ENCODE measurements at places on chromosomes 2 and 18.

DNA sequence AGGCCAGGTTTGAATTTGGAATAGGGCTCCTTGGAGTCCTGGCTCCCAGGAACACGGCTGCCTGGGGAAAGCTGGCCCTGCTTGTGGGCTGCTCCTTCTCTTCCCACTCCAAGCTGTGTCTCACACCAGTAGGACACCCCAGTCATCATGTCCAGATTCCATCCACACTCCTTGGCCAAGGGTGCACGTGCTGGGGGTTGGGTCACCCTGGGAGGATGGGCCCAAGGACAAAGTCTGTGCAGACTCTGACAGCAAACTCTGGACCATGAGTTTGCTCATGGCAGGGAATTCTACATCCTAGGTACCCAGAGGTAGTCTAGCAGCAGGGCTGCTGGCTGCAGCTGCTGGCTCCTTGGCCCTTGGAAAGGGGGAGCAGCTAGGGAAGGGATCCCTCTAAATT is 102.4 kb upstream of the EPAS1 start:
- no peak for DNase-seq

- DNase-seq: no peak
These were observed 580.8 kb downstream of the ERBB4 start for GRCh38 chr2:211957799-211958198.

DNA sequence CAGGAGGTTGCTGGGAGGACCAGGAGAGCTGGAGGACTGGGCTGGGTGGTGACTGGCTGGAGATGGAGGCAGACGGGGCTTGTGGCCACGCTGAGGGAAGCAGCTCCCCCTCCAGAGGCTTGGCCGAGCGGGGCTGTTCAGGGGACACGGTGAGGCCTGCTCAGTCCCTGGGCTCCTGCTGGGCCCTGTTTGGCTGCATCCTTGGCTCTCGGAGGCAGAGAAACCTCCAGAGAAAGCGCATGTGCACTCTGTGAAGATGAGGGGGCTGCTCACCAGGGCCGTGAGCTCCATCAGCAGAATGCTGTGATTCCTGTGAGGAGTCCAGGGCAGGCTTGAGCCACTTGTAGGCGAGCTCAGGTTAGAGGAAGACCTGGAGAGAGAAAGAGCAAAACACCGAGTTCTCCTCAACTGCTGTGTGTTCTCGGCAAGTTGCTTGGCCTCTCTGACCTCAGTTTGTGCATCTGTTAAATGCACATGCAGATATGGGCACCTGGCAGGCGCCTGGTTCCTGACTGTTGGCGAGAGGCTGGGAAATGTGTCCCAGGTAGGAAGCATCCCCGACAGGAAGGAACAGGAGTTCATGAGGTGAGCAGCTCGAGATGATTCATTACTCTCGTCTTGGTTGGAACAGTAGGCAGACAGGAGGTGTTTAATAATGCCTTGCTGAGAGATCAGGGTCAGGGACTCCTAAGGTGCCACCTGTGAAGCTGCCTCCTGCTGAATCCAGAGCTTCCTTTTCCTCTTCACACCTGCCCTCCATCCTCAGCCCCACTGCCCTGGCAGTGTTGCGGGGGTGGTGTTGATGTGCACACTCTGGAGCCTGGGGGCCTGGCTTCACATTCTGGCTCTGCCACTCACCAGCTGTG is 941 bp downstream of the ZAP70 start:
- DNase-seq: peak; percentile 54

DNA sequence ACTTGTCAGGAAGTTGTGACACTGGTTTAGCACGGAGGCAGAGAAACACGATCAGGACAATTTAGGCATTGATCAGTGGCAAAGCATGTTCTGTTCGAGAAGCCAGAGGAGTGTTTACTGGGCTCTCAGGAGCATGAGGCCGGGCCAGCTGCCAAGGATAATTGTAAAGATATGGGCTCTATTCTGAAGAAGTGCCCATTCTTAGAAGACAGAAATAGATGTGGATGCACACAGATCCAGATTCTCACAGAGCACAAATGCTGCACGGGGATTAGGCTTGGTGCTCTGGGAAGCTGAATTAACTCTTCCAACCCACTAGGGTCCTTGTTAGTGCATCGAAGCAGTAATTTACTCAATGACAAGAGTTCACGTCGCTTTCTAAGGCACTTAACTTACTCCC is 16.2 kb downstream of the AFF3 start:
- DNase-seq: no peak

DNA sequence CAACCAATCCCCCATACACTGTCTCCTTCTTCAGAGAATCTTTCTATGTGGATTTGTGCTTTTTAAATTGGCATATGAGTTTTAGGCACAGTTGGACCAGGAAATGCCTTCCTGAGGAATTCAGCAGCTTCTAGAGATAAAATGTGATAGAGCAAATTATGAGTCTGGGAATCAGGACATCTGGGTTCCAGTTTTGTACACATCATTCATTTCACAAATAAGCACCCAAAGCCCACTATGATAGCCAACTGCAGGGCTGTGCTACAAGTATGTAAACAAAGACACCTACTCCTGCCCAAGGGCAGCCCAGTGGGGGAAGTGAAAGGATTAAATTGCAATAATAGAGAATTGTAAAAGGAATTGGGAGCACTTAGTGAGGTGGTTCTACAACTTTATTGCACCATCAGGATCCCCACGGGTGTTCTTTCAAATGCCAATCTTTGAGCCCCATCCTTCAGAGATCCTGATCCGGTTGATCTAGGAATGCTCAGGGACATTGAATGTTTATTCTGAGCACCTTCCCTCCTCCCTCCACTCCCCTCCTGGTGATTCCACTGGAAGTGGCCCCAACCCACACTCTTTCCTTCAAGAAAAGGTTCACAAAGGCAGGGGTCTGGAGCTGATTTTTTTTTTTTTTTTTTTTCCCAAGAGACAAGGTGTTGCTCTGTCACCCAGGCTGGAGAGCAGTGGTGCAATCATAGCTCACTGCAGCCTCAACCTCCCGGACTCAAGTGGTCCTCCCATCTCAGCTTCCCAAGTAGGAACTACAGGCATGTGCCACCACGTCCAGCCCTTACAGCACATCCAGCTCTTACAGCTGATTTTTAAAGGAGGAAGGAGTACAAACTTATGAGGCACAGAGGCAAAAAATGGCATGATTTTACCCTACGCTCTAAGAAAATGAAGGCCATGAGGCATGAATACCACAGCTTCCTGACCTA is 11.1 kb upstream of the KCMF1 start:
- DNase-seq: no peak

GRCh38 chr2:675051-675450 is 2.2 kb downstream of the TMEM18 start:
- DNase-seq: no peak

DNA sequence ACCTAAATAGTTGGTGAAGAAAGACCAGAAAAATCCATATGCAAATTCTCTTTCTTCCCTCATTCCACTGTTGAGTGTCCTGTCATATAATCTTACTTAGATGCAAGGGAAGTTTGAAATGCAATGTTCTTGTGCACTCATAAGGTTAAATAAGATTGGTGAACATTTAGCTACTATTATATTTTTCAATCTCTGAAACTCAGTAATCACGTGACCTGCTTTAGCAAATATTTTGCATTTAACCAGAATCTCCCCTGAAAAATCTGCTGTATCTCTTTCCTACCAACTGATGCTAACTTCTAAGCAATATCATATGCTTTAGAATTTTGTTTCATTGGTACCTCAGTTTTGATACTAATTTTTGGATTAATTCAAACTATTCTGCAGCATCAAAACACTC is 533.2 kb downstream of the RIT2 start:
- DNase-seq: no peak

DNA sequence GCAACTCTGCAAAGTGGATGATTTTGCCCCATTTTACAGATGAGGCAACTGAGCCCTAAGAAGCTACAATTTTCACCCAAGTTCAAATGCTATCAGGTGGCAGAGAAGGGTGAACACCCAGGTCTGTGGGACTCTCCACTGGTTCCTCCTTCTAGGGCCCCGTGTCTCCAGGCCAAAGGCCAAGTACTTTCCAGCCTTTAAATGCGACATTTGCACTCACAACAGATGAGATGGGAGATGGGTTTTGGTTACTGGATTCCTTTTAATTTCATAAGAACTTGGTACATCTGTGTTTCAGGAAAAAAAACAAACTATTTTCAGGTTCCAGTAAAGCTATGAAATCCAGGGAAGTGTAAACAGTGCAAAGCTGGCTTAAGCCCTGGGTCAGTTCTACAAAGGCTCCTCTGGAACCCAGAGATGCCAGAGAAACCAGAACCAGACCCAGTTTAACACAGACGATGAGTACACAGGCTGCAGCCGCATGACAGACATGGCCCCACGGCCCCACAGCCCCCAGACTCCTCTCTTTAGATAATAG is 361.7 kb downstream of the ANAPC1 start:
- DNase-seq: no peak

- DNase-seq: no peak
These were observed 106.0 kb downstream of the ZNF236 start for GRCh38 chr18:76928179-76928868.

DNA sequence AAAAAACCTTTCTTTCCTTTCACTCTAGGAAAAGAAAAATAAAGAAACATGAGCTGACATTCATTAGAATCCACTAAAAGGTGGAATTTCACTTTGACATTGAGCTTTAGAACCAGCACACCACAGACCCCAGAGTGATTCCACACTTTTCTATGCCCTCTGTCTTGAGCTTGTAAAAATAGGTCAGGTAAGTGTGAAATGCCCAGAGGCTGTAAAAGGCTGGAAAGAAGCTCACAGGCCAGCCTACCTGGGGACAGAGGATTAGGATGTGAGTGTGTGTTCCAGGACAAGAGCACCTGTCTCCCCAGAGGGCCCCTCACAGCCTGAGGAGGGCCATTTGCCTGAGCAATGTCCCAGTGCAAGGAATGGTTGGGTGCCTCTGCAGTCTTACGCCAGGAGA is 56.3 kb upstream of the MYO3B start:
- no peak for DNase-seq

DNA sequence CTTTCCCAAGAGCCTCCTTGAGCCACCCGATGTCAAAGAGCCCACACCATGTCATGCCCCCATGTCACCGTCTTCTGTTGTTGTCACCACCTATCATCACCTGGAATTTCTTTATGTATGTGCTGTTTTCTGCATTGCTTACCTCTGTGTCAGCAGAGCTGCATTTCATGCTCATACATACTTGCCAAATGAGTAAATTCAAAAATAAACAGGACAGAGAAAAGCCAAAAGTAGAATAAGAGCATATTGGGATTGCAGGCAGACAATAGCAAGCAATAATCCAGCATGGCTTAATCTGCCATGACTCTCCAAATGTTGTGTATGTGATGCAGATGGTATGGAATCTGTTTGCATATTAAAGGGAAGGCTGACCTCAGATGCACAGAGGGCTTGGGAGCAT is 15.3 kb upstream of the RGPD4 start:
- no peak for DNase-seq

DNA sequence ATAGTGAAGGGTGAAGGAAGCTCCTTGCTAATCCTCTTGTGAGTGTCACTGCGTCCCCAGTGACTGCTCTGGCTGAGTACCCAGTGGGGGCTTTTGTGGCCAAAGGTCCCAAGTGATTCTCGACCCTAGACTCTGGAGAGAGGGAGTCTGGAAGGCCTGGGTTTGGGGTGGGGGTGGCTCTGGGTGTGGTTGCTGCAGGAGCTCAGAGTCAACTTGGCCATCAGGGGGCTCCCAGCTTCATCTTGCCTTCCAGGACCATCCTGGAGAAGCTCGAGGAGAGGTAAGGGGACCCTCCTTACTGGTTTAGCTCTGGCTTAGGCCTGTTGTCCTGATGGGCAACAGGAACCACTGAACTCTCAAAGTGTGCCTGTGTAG is 592 bp downstream of the PSD4 start:
- DNase-seq: peak; percentile 46

GRCh38 chr18:51127664-51128063 is 69.8 kb downstream of the MEX3C start:
- no peak for DNase-seq

Measured in activated CD4-positive, alpha-beta T cell treated with anti-CD3 and anti-CD28 coated beads, Interleukin-2, amount 50 U/mL, for 48 hours (primary cell).